Esophagus squamous epithelium (tissue), 5 donors: ENCODE measurements at places on chromosomes 16 and 17. TPM values are rescaled to one million over a fixed set of nuclear protein-coding genes. Genes with fewer than 3 reads are reported as not detected.

- DNase-seq: no peak
- no peaks in the 10 kb centered on the region for H3K27me3 ChIP-seq
- peaks cover 11% of the 10 kb centered on the region for H3K4me1 ChIP-seq
- no peak overlapping the region for H3K4me3 ChIP-seq
- H3K27ac ChIP-seq: peak overlapping the region; percentile 37
These were observed 2.8 kb upstream of the SLFN11 start for GRCh38 chr17:35376245-35376644.

DNA sequence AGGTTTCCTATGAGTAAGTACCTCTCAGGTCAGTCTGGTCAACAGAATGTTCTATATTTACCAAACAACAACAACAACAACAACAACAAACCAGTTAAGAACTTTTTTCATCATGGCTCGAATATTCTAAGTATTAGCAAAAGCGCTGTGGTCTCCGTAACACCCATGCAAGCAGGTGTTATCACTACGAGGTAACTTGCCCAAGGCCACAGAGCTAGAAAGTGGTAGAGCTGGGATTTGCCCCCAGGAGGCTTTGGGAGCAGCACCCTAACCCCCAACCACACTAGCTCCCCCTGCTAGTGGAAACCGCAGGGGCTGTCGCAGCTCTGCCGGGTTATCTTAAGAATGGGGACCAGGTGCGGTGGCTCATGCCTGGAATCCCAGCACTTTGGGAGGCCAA lies 23.9 kb upstream of the C16orf74 start:
- no peak overlapping the region for H3K4me3 ChIP-seq
- peaks cover 34% of the 10 kb centered on the region for H3K36me3 ChIP-seq
- H3K27ac ChIP-seq: no peak overlapping the region
- no peak for DNase-seq
- H3K27me3 ChIP-seq: no peaks in the 10 kb centered on the region
- H3K4me1 ChIP-seq: peaks cover 14% of the 10 kb centered on the region

DNA sequence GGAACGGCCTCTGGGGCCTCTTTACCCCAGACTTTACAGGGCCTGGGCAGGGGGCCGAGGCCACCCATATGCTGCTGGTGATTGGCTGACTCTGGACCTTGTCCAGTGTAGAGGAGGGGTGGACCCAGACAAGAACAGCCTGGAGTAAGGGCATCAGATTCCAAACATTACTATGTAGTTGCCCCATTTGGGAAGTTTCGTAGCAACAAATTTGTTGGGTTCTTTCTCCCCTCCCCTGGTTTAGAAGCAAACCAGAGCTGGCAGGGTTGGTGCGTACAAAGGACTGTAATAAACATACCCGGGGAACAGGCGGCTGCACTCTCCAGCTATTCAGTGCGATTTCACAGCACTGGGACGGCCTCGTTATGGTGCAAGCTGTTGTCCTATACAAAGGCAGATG lies 145.5 kb downstream of the NTN1 start:
- no peak overlapping the region for H3K27ac ChIP-seq
- DNase-seq: no peak
- no peaks in the 10 kb centered on the region for H3K27me3 ChIP-seq
- peaks cover 20% of the 10 kb centered on the region for H3K4me1 ChIP-seq
- no peak overlapping the region for H3K4me3 ChIP-seq

- peak within 1 kb of the TSS; percentile 87 for H3K4me3 ChIP-seq
- H3K27me3 ChIP-seq: no peaks in the 10 kb centered on the region
- H3K36me3 ChIP-seq: peaks cover 25% of the 10 kb centered on the region
- H3K27ac ChIP-seq: peak within 1 kb of the TSS; percentile 85
- H3K4me1 ChIP-seq: peaks cover 30% of the 10 kb centered on the region
These were observed at the start of gene CENPX for GRCh38 chr17:82022310-82022980. CENPX (minus strand) TSS chr17:82022878; CDS start chr17:82022861, 17 bp downstream.

- H3K4me3 ChIP-seq: no peak overlapping the region
- H3K4me1 ChIP-seq: no peaks in the 10 kb centered on the region
- H3K27ac ChIP-seq: no peak overlapping the region
- peaks cover 17% of the 10 kb centered on the region for H3K36me3 ChIP-seq
These were observed 12.0 kb downstream of the CORO7 start for GRCh38 chr16:4404247-4404966.

GRCh38 chr17:2442166-2442565 lies 41.3 kb upstream of the MNT start:
- H3K27me3 ChIP-seq: no peaks in the 10 kb centered on the region
- no peaks in the 10 kb centered on the region for H3K4me1 ChIP-seq
- H3K4me3 ChIP-seq: no peak overlapping the region
- no peak overlapping the region for H3K27ac ChIP-seq
- peaks cover 3% of the 10 kb centered on the region for H3K36me3 ChIP-seq
- no peak for DNase-seq

GRCh38 chr17:74631468-74632450 lies 8.2 kb upstream of the CD300E start:
- peaks cover 6% of the 10 kb centered on the region for H3K4me1 ChIP-seq
- H3K27me3 ChIP-seq: no peaks in the 10 kb centered on the region
- no peak overlapping the region for H3K4me3 ChIP-seq

DNA sequence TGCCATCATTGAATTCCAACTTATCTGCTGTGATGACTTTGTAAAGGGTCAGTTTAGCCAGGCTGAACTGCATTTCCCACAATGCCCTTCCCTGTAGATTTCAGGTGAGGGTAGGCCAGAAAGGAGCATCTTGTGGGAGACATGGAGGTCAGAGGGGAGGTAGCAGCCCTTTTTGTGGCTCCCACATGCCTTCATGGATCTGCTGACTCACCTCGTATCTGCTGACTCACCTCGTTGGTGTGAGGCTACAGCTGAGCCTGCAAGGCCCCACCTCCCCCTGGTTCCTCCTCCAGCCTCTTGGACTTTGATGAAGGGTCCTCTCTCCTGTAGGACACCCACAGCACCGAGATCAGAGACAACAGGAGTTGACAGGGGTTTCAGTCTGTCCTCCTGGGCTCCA lies 102.5 kb downstream of the SALL1 start:
- no peak overlapping the region for H3K4me3 ChIP-seq
- no peaks in the 10 kb centered on the region for H3K36me3 ChIP-seq
- DNase-seq: no peak
- no peak overlapping the region for H3K27ac ChIP-seq
- no peaks in the 10 kb centered on the region for H3K27me3 ChIP-seq

- H3K27me3 ChIP-seq: no peaks in the 10 kb centered on the region
- peaks cover 8% of the 10 kb centered on the region for H3K4me1 ChIP-seq
- H3K4me3 ChIP-seq: no peak overlapping the region
- no peak overlapping the region for H3K27ac ChIP-seq
These were observed 22.3 kb downstream of the GJC1 start for GRCh38 chr17:44807817-44808155.

DNA sequence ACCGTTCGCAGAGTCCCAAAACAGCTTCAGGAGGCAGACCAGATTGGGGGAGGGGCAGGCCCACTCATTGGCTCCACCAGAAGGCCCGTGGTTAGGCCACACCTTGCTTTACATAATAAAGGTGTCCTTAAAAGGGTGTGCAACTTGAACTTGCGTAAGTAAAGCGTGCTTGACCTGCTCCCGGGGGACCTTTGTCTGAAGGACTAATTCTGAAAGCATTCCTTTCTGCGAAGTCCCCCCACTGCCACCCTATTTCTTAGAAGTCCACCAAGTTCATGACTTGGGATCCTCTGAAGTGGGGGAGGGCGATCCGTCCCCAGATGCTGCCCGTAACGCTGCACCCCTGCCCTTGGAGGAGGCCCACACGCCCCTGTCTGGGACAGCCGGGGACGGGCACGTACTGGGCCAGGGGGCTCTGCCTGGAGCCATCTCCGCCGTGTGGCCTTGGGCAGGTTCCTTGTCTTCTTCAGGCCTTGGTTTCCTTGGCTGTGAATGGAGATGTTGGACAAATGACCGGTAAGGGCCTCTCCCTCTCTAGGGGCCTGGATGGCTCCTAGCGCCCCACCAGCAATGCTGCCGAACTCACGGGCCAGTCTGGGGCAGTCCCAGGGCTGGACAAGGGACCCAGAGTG lies 823 bp upstream of the ZNF469 start:
- H3K4me1 ChIP-seq: peaks cover 3% of the 10 kb centered on the region
- no peak overlapping the region for H3K27ac ChIP-seq
- no peak for DNase-seq
- H3K27me3 ChIP-seq: peaks cover 12% of the 10 kb centered on the region

GRCh38 chr16:53865494-53865863 lies 161.5 kb downstream of the FTO start:
- peaks cover 13% of the 10 kb centered on the region for H3K4me1 ChIP-seq
- no peaks in the 10 kb centered on the region for H3K27me3 ChIP-seq
- no peaks in the 10 kb centered on the region for H3K36me3 ChIP-seq
- no peak overlapping the region for H3K4me3 ChIP-seq

DNA sequence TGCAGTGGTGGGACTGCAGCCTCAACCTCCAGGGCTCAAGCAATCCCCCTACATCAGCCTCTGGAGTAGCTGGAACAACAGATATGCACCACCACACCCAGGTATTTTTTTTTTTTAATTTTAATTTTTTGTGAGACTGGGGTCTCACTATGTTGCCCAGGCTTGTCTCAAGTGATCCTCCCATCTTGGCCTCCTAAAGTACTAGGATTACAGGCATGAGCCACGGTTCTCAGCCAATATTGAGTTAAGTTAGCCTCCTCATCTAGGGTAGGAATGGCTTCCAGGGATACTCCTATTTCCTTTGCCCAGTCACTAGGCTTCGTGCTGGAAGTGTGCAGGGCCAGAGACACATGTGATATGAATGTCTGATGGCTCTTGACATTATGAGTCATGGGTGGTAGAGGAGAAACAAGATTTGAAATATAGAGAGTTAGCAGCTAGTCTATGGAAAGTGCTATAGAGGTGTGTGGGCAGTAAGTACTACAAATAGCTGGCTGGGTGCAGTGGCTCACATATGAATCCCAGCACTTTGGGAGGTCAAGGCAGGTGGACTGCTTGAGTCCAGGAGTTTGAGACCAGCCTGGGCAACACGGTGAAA lies 8.0 kb upstream of the HES7 start:
- H3K36me3 ChIP-seq: no peaks in the 10 kb centered on the region
- no peaks in the 10 kb centered on the region for H3K4me1 ChIP-seq
- DNase-seq: no peak
- H3K27me3 ChIP-seq: no peaks in the 10 kb centered on the region
- no peak overlapping the region for H3K27ac ChIP-seq

DNA sequence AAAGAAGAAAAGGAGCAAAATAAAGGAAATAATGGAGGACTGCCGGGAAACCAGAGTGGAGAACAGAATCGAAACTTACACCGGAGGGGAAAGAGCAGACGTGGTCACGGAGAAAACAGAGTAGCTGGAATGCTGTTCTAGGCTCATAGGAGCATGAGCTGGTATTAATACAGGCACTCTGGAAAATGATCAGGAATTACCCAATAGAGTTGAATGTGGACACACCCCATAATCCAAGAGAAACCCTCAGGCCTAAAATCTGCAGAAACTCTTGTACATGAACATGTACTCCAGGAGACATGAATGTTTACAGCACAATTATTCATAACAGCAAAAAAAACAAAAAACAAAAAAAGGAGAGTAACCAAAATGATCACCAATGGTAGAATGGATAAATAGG lies 77.7 kb downstream of the RPH3AL start:
- H3K4me3 ChIP-seq: no peak overlapping the region
- H3K27ac ChIP-seq: no peak overlapping the region
- no peaks in the 10 kb centered on the region for H3K4me1 ChIP-seq

DNA sequence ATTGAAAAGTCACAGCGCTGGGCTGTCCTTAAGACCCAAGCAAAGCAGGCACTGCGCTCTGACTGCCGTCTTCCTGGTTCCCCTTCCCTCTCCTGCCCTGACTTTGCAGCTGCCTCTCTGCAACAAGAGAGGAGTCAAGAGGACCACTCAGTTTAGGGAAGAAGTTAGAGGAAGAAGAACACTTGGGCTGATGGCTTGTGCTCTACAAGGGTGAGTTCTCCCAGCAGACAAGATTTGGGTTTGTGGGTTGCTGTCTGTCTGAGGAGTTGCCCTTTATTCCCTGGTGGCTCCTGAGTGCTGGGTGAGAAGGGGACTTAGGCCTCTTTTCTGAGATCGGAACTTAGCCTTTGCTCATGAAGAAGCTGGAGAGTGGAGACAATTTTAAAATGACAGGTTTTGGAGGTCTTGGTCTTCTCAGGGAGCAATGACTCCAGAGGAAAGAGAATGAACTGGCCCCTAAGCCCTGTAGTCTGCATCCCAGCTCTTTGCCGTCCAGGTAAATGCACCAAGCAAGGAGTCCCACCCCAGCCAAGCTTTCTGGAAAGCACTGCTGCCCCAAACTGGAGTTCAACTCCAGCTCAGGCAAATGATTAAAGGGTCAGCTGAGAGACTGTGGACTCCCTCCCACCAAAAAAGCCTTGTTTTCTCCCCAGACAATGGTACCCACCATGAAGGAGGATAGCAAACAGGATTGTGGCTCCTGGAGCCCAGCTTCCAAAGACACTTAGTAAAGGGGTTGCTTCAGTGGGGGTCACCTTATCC lies 2.7 kb upstream of the HOXB9 start:
- H3K27ac ChIP-seq: no peak overlapping the region
- H3K27me3 ChIP-seq: peaks cover 87% of the 10 kb centered on the region
- no peaks in the 10 kb centered on the region for H3K36me3 ChIP-seq
- no peak for DNase-seq
- peaks cover 23% of the 10 kb centered on the region for H3K4me1 ChIP-seq

DNA sequence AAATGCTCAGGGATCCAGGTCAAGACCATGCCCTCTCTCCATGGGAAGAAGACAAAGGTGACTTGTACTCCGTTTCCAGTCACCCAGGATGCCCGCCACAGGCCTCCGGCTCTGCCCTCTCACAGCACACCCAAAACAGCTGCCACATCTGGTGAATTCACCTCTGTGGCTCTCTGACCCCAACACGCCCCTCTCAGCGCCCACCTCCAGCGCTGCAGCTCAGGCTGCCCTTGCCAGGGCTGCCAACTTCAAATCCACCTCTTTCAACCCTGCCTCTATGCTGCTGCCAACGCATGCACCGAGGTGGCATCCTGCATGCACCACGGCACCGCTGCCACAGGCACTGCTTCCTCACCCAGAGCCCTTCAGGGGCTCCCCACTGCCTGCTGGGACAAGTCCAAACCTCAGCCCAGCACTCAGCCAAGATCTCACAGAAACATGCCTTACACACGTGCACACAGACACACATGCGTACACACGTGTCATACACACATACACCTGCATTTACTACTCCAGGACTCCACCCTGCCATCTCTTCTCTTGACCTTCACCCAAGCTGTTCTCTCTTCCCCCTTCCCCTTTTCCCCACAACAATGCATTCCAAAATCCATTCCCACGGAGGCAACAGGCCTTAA lies 7.5 kb downstream of the HID1 start:
- H3K27me3 ChIP-seq: no peaks in the 10 kb centered on the region
- H3K36me3 ChIP-seq: no peaks in the 10 kb centered on the region
- H3K27ac ChIP-seq: no peak overlapping the region
- peaks cover 52% of the 10 kb centered on the region for H3K4me1 ChIP-seq

- no peak for DNase-seq
- peaks cover 86% of the 10 kb centered on the region for H3K4me1 ChIP-seq
- peak overlapping the region; percentile 63 for H3K27ac ChIP-seq
These were observed 14.7 kb downstream of the RARA start for GRCh38 chr17:40323391-40324381.

DNA sequence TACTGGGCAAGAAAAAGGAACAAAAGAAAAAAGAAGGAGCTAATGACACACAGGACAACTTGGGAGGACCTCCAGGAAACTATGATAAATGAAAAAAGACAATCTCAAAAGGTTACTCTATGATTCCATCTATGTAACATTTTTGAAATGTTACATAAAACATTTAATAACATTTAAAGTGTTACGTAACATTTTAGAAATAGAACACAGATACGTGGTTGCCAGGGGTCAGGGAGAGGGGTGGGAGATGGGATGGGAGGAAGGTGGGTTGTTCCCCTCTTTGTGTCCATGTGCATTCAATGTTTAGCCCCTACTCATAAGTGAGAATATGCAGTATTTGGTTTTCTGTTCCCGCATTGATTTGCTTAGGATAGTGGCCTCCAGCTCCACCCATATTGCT lies 116.6 kb downstream of the C16orf95 start:
- no peaks in the 10 kb centered on the region for H3K36me3 ChIP-seq
- H3K27ac ChIP-seq: no peak overlapping the region
- peaks cover 44% of the 10 kb centered on the region for H3K27me3 ChIP-seq
- no peak overlapping the region for H3K4me3 ChIP-seq

The TAT gene
- total RNA-seq: not detected

The GDPD3 gene
- total RNA-seq: 13.4 TPM

The PRAC1 gene
- not detected for total RNA-seq

The MT1G gene
- 5.8 TPM for total RNA-seq
